ENCODE measurements at places on chromosomes 4 and X.

DNA sequence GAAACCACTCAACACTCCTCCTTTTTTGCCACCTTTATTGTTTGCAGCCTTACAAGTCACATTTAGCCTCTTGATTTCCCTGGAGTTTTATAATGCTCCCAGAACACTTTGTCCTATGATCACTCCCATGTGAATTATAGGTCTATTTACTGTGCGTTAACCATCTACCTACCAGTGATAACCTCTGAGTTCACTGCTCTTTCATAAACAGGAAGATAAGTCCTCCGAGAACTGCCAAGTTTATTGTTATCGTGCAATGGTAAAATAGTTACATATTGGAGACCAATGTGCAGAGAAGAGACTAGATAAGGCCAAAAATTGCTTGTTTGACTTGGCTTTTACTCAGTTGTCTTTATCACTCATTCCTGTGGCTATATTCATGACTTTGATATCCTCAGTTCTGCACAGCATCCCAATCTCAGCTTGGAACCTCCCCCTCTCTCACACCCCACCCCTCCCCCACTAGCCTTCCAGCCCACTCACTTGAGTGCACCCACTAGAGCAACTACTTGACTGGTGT lies 12.9 kb upstream of the NUDT9 start:
- no peak for DNase-seq

- no peak for DNase-seq
These were observed 165.3 kb upstream of the MAP3K15 start for GRCh38 chrX:19680580-19680979.

GRCh38 chr4:154390324-154390723 lies 101.3 kb downstream of the DCHS2 start:
- DNase-seq = no peak

DNA sequence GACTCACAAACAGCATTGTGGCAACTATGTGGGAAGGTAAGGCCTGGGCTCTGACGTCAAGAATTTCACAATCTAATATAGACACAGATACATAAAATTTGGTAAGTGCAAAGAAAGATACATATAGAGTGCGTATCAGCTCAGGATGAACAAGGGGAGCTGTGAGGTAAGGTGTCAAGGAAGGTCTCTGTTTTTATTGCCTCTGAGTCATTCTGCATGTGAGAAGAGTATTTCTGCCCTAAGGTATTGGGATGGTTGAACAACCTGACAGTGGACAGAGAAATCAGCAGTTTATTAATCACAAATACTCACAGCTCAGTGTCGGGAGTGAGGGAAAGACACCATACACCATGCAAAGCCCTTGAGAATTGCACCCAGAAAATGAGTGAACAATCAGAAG lies 89.8 kb downstream of the COMMD8 start:
- DNase-seq = no peak

DNA sequence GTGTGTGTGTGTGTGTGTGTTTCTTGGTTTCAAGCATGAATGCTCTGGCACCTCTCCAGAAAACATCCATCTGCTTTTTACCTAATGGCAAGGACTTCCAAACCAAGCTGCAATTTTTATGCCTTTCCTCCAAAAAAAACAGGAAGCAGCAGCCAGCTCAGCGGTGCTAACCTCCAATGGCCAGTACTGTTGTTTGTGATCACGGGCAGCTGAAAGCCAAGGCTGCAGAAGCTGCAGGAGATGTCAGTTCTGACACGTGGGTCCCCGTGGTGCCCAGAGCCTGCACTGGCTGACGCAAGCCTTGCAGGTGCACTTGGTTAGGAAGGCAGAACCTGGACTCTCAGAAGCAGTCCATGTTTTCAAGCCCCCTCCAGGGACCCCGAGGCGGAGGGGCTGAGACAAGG lies 313.6 kb upstream of the DDX53 start:
- no peak for DNase-seq

DNA sequence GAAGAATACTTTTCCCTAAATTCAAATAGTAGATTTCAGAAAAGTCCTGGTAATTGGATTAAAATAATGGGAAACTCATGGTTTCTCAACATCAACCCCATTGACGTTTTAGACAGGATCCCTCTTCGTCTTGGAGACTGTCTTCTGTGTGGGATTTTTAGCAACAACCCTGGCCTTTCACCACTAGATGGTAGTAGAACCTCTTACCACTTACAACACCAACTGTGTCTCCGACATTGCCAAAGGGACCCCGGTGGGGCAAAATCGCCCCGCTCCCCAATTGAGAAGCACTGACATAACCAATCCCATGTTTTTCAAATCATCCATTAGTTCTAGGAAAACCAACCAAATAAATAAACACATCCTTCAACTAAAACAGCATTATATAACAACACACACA lies 16.9 kb upstream of the ANOS1 start:
- peak; percentile 32 for DNase-seq

DNA sequence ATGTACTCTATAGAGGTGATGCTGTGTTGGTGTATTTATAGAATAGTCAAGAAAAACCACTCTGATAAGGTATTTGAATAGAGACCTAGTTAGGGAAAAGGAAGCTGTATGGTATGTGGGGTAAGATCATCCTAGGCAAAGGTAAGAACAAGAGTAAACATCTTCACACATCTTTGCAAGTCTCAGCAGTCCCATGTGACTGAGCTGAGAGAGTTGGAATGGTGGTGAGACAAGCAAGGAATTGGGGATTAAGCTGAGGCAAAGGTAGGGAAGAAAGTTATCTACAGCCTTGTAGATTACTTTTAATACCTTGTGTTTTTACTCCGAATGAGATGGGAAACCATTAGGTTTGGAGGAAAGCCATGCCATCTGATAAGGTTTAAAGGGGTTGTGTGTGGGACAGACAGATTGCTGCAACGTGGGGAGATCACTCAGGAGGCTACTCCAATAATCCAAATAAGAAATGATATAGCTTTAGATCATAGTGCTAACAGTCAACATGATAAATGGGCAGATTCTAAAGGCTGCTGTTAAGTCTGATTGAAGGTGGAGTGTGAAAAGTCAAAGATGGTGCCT lies 31.7 kb upstream of the MANBA start:
- no peak for DNase-seq

- no peak for DNase-seq
These were observed 259.8 kb downstream of the KCNIP4 start for GRCh38 chr4:21688596-21689265.

DNA sequence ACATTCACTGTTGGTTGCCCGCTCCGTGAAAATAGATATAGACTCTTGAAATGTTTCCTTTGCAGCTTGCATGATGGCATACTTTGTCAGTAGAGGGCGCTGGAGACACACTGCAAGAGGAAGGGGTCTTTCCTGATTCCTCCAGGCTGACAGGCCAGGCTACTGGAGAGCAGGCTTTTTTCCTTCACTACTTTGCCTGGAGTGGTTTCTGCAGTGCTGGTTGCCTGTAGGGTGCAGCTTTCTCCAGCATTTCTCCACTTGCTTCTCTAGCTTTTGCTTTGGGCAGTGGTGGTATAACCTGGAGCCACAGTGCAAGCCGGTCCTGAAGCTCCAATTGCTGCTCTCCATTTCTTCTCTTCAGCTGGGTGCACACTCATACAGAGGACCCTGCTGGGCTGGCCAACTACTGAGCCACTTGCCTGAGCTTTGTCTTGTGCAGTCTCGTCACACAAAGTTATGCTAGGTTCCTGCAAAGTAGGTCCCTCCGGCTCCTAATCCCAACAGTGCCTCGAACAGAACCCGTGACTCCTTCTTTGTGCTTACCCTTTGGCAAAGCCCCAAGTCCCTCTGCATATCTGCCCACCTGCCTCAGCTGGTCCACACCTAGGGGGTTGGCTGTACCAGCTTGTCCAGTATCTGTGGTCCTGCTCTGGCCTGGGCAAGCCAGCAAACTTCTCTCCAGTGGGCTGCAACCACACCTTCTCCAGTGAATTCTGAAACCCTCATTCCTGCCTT lies 46.3 kb downstream of the RASSF6 start:
- peak; percentile 45 for DNase-seq

DNA sequence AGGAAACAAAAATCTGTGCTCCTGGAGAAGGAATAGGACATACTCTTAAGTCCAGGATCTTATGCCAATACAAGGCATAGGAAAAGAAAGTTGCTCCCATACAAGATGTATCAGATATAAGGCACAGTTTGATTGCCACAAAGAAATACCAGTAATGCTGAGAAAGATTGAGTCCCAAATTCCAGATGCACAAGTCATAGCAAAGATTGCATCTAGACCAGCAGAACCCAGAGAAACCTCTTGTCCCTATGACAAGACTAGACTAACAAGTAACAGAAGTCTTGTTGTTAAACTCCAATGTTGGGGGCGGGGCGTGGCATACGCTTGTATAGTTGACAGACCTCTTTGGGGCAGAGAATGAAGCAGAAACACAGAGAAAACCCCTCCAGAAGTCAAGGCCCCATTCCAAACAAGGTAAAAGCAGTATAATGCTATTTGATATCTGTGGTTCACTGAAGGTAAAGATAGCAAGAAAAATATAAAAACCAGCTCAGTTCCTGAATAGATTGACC lies 671.5 kb upstream of the GRIA3 start:
- no peak for DNase-seq

DNA sequence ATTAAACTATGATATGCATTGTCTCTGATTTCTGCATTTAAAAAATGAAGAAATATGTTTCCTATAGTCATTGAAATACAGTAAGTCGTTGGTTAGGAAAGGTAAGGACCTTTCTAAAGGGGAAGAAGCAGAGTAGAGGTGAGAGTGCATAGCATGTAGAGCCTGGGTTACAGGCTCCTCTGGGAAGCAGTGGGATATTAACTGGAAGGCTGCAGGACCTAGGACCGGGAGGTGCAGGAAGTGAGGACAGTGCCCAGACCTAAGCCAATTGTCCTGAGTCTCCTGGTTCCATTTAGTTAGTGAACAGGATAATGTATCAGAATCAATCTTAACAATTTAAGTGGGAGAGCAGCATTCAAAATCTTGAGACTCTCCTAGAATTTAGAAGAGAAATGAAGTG lies 237.1 kb upstream of the NUDT6 start:
- DNase-seq = no peak

DNA sequence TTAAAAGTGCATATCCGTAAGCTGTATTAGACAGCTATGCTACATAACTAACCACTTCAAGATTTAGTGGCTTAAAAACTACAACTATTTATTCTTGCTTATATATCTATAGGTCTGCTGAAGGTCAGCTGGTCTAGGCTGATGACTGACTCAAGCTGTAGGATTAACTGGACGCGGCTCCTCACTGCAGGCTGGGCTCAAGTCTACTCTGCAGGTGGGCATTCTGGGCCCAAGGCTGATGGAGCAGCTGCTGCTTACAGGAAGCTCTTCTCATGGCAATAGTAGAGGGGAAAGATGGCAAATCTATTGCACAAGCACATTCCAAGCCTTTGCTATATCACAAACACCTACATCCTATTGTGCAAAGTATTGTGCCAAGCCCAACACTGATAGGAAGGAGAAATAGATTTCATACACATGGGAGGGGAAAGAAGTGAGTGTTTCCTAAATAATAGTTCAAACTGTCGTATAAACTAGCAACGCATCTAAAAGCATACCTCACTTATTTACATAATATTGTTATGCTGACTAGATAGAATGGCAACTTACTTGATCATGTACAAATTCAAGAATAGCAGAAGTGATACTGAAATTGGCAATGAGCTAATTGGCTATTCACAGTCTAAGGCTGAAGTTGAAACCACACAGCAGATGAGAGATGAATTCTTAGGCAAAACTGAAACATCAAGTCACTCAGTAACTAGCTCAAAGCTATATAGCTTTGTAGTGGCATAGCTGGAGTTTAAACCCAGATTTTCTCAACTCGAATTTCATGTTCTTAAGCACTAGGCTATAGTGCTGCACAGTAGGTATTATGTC lies 263.8 kb downstream of the NKX6-1 start:
- DNase-seq = peak; percentile 18

- DNase-seq = no peak
These were observed 113.3 kb upstream of the SHISA3 start for GRCh38 chr4:42284030-42284429.

DNA sequence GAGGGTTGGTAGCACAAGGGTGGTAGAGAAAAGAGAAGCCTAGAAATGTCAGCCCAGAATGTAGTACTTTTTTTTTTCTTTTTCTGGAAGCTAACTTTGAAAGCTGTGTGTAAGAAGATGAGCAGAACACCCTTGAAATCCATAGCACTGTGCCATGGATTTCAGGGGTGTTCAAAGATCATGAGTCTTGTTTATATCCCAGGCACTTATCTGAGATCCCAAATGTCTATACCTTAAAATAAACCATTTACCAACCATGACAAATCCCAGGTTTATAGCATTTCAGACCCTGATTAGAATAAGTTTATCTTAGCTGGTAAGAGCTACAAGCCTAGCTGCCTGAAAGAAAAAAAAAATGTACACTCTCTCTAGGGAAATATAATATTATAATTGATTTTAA lies 389.9 kb upstream of the ANXA10 start:
- DNase-seq = no peak

DNA sequence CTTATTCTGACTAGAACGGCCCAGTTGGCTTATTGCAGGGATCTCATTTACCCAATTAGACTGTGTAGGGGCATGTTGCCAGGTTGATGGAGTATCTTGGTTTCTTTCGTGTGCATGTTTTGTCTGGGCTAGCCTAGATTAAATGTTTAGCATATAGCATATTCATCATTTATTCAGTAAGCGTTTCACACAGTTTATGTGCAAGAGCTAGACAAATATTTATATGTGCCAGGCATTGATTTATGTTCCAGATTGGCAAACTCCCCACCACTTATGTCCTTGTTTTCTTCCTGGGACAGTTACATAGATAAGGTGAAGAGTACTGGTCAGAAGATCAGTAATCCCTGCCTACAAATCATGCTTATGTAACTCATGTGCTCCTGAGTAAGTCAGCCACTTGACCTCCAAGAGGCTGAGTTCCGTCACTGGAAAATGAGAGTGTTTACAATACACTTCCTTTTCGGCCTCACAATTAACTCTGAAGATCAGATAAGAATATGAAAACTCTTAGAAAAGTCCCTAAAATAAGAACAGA lies 57.2 kb downstream of the RUFY3 start:
- no peak for DNase-seq

GRCh38 chr4:145278341-145279121 lies 98.1 kb upstream of the OTUD4 start:
- no peak for DNase-seq

- DNase-seq = peak; percentile 66
These were observed 175.3 kb downstream of the TSPAN5 start for GRCh38 chr4:98482847-98483806.

DNA sequence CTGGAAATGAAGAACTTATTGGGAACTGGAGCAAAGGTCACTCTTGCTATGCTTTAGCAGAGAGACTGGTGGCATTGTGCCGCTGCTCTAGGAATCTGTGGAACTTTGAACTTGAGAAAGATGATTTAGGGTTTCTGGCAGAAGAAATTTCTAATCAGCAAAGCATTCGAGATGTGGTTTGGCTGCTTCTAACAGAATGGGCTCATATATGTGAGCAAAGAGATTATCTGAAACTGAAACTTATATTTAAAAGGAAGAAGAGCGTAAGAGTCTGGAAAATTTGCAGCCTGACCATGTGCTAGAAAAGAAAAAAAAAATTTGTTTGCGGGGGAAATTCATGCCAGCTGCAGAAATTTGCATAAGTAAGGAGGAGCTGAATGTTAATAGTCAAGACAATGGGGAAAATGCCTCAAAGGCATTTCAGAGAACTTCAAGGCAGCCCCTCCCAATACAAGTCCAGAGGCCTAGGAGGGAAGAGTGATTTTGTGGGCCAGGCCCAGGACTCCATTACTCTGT lies 35.9 kb upstream of the PAPSS1 start:
- no peak for DNase-seq
